ENCODE measurements at places on chromosomes 6 and 20. TPM values are rescaled to one million over a fixed set of nuclear protein-coding genes. Genes with fewer than 3 reads are reported as not detected.

DNA sequence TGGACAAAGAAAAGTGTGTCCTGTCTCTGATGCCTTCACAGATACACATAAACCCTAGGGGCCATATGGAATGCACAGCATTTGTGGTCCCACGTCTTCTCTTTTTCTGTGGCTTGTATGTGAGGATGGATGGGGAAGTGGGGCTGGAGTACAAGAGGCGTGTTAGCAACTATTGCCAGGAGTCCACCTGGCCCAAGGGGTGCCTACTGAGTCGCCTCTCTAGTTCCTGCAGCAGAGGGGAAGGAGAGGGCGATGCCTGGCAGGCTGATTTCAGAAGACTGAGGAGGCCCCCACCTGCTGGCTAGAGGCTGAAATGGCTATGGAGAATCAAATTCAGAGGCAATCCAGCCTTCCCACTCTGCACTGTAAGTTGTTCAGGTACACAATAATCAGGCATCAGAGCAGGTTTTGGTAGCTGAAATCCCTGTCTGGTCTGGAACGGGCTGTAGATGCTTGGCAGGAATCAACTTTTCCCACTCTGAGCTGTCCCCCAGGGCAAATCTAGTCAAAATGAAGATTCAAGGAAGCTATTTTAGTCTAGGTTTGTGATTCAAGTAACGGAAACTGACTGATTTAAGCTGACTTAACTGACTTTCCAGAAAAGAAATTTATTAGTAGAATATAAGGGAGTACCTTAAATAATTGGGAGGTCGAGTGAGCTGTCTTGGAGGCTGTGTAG, 14.9 kb upstream of the PPARD start:
- no peak overlapping the region for H3K4me3 ChIP-seq
- DNase-seq = peak; percentile 62
- H3K4me1 ChIP-seq = no peaks in the 10 kb centered on the region
- no peaks in the 10 kb centered on the region for H3K36me3 ChIP-seq
- H3K27ac ChIP-seq = no peak overlapping the region
- H3K27me3 ChIP-seq = no peaks in the 10 kb centered on the region

C6orf15 gene
- not detected for polyA plus RNA-seq

GRCh38 chr6:108575905-108576494, 15.3 kb downstream of the FOXO3 start:
- no peak overlapping the region for H3K4me3 ChIP-seq
- H3K36me3 ChIP-seq = no peaks in the 10 kb centered on the region
- H3K27ac ChIP-seq = no peak overlapping the region
- DNase-seq = no peak

DNA sequence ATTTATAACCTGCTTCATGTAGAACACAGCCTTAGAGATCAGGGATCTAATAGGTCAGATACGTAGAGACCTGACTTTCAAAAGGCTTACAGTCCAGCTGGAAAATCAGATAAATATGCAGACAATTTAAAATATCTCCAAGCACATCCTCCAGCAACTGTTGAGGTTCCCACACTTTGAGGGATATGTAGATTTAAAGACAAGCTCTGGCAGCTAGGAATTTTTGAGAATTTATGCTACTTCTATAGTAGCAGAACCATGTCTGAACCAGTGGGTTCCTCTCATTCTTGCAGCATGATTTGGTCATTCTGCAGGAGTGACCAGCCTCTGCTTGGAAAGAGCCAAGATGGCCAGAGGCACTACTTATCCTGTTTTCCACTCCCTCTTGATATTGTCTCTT, 60.5 kb downstream of the CYB5R4 start:
- no peaks in the 10 kb centered on the region for H3K4me1 ChIP-seq
- H3K4me3 ChIP-seq = no peak overlapping the region
- no peaks in the 10 kb centered on the region for H3K36me3 ChIP-seq
- no peaks in the 10 kb centered on the region for H3K27me3 ChIP-seq
- DNase-seq = no peak
- no peak overlapping the region for H3K27ac ChIP-seq

DNA sequence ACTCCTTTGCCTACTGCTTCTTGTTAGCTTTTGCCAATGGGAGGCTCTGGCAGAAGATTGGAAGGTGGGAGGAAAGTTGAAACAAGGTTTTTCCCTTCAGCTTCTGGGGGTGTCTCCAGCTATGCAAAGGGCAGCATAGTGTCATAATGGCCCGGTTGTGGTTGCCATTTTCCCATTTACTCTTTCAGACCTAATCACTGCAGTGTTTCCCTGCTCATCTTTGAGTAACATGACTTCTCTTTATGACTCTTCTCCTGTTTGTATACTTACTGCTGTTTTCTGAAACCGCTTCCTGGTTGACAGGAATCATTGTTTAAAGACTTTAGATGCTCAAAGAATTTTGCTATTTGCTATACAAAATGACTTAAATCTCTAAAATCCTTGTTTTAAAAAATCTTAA, 19.9 kb downstream of the NRN1 start:
- no peak overlapping the region for H3K27ac ChIP-seq
- H3K36me3 ChIP-seq = no peaks in the 10 kb centered on the region
- no peak overlapping the region for H3K4me3 ChIP-seq

EPPIN gene
- not detected for polyA plus RNA-seq

- no peak overlapping the region for H3K27ac ChIP-seq
- H3K4me3 ChIP-seq = no peak overlapping the region
- no peaks in the 10 kb centered on the region for H3K36me3 ChIP-seq
- no peaks in the 10 kb centered on the region for H3K4me1 ChIP-seq
- no peaks in the 10 kb centered on the region for H3K27me3 ChIP-seq
- no peak for DNase-seq
Measured at GRCh38 chr6:161523362-161523761, 249.5 kb upstream of the AGPAT4 start.

- DNase-seq = no peak
- no peaks in the 10 kb centered on the region for H3K27me3 ChIP-seq
- H3K36me3 ChIP-seq = no peaks in the 10 kb centered on the region
- H3K4me1 ChIP-seq = no peaks in the 10 kb centered on the region
- H3K4me3 ChIP-seq = no peak overlapping the region
Measured at GRCh38 chr20:47583551-47583950, 81.9 kb downstream of the NCOA3 start.

MMUT gene
- 22.5 TPM for polyA plus RNA-seq

DNA sequence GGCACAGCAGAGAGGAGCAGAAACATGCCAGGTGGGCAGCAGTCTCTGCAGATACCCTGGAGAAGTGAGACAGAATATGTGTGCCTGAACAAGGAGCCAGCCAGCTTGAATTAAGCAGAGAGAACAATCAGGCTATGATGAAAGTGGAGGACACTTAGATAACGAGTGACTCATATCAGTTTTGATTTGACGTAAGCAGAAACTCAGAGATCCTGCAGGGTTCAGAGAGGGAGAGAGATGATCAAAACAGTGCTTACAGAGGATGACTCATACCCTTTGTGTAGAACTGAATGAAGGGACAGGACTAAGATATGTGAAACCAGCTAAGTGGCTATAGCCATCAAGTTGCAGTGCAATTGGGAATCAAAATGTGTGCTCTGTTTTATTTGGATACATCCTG, 300.7 kb downstream of the TENT5A start:
- peak; percentile 84 for DNase-seq
- no peak overlapping the region for H3K27ac ChIP-seq
- no peaks in the 10 kb centered on the region for H3K36me3 ChIP-seq
- no peaks in the 10 kb centered on the region for H3K27me3 ChIP-seq

GRCh38 chr6:96150431-96150830, 134.7 kb downstream of the FUT9 start:
- no peak for DNase-seq
- H3K27me3 ChIP-seq = no peaks in the 10 kb centered on the region
- no peak overlapping the region for H3K4me3 ChIP-seq
- no peak overlapping the region for H3K27ac ChIP-seq
- no peaks in the 10 kb centered on the region for H3K4me1 ChIP-seq
- no peaks in the 10 kb centered on the region for H3K36me3 ChIP-seq

RSPO3 gene
- polyA plus RNA-seq = 0.85 TPM

DNA sequence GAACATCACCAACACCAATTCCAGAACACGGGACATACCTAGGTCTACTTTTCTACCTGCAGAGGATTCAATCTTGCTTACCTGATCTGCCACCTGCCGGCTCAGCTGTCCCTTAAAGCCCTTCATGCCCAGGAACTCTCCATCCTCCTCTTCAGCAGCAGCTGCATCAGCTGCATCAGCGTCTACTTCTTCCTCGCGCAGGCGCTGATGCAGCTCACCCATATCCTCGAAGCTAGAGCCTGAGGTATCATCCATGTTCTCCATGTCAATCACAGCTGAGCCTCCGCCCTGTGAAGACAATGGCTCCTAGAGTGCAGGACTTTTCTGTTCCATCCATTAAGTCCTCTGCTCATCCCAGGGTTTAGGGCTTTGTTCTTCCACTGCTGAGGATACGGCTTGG, 918 bp downstream of the YIPF3 start:
- H3K27me3 ChIP-seq = no peaks in the 10 kb centered on the region
- peak overlapping the region; percentile 94 for H3K4me3 ChIP-seq
- DNase-seq = no peak
- peaks cover 35% of the 10 kb centered on the region for H3K36me3 ChIP-seq
- H3K4me1 ChIP-seq = peaks cover 9% of the 10 kb centered on the region
- H3K27ac ChIP-seq = peak overlapping the region; percentile 86

- no peaks in the 10 kb centered on the region for H3K36me3 ChIP-seq
- DNase-seq = peak; percentile 51
- no peak overlapping the region for H3K4me3 ChIP-seq
- H3K27me3 ChIP-seq = no peaks in the 10 kb centered on the region
- no peaks in the 10 kb centered on the region for H3K4me1 ChIP-seq
Measured at GRCh38 chr6:112592159-112592558, 245.0 kb downstream of the RFPL4B start.

GRCh38 chr20:4889446-4889845, 111.9 kb downstream of the SLC23A2 start:
- no peak overlapping the region for H3K4me3 ChIP-seq
- H3K4me1 ChIP-seq = no peaks in the 10 kb centered on the region
- H3K27ac ChIP-seq = no peak overlapping the region
- DNase-seq = no peak
- no peaks in the 10 kb centered on the region for H3K27me3 ChIP-seq

GHRH gene
- not detected for polyA plus RNA-seq

- no peak overlapping the region for H3K4me3 ChIP-seq
- H3K27ac ChIP-seq = no peak overlapping the region
- no peaks in the 10 kb centered on the region for H3K27me3 ChIP-seq
- DNase-seq = no peak
- H3K36me3 ChIP-seq = no peaks in the 10 kb centered on the region
Measured at GRCh38 chr6:150639823-150640331, 40.2 kb downstream of the PLEKHG1 start.

WFDC10B gene
- not detected for polyA plus RNA-seq

- peak overlapping the region; percentile 70 for H3K27ac ChIP-seq
- no peak overlapping the region for H3K4me3 ChIP-seq
- no peaks in the 10 kb centered on the region for H3K27me3 ChIP-seq
- peaks cover 16% of the 10 kb centered on the region for H3K4me1 ChIP-seq
Measured at GRCh38 chr6:137894779-137895385, 27.8 kb downstream of the TNFAIP3 start.

- no peak for DNase-seq
- no peaks in the 10 kb centered on the region for H3K4me1 ChIP-seq
- H3K27ac ChIP-seq = no peak overlapping the region
- H3K27me3 ChIP-seq = no peaks in the 10 kb centered on the region
- H3K4me3 ChIP-seq = no peak overlapping the region
Measured at GRCh38 chr6:164188861-164189260, 774.3 kb downstream of the QKI start.

DNA sequence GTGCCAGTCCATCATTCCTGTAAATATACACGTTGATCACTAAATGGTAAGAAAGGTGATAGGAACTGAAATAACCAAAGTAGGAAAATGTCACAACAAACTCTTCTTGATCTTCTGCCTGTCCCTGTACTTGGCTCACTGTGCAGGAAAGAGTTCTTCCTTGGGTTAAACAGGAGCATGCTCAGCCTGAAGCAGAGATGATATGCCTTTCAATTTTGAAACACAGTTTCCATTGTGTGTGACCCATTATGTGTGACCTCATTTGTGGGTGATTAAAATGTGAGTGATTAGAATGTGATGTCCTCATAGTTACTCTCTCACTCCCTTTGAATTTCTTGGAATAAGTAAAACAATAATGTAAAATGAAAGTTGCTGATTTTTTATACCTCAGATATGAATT, 427.2 kb upstream of the AGPAT4 start:
- no peaks in the 10 kb centered on the region for H3K36me3 ChIP-seq
- H3K4me3 ChIP-seq = no peak overlapping the region
- H3K27me3 ChIP-seq = no peaks in the 10 kb centered on the region
- no peak for DNase-seq
- no peak overlapping the region for H3K27ac ChIP-seq

DNA sequence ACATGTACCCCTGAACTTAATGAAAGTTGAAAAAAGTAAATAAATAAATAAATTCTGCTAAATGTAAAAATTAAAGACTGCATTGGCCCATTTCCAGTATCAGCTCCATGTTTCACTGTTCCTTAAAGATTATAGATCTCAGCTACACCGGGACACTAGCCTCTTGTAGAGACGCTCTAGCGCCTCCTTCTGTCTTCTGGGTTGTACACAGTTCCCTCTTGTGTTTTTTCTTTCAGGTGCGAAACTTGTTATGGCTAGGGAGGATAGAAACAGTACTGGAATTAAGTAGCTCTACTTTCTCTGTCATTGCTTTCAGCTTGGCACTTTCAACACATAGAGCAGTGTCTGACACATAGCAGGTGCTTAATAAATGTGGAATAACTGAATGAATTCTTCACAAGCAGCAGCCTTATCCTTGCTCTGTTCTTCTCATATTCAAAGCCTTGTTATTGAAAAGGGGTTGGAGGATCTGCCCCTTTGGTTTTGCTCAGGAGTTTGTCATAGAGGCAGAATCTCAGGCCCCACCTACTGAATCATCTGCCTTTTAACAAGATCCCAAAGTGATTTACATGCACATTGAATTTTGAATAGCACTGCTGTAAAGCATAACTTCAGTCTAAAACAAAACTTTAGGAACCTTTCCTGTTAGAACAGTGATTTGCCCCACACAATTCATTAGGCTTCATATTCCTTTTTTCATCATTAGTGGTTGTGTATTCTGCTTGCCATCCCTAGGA, 92.3 kb downstream of the FIG4 start:
- H3K27ac ChIP-seq = no peak overlapping the region
- DNase-seq = no peak
- no peaks in the 10 kb centered on the region for H3K4me1 ChIP-seq
- H3K27me3 ChIP-seq = no peaks in the 10 kb centered on the region
- no peak overlapping the region for H3K4me3 ChIP-seq

LPA gene
- not detected for polyA plus RNA-seq

TRIM40 gene
- not detected for polyA plus RNA-seq

GRCh38 chr6:165873976-165874375, 210.9 kb upstream of the PDE10A start:
- DNase-seq = no peak
- no peak overlapping the region for H3K27ac ChIP-seq
- no peaks in the 10 kb centered on the region for H3K27me3 ChIP-seq
- no peaks in the 10 kb centered on the region for H3K4me1 ChIP-seq
- H3K36me3 ChIP-seq = no peaks in the 10 kb centered on the region

GRCh38 chr6:169976301-169977081, 225.1 kb downstream of the ERMARD start:
- no peaks in the 10 kb centered on the region for H3K27me3 ChIP-seq
- no peak overlapping the region for H3K27ac ChIP-seq
- DNase-seq = no peak
- H3K4me3 ChIP-seq = no peak overlapping the region
- H3K36me3 ChIP-seq = no peaks in the 10 kb centered on the region
- H3K4me1 ChIP-seq = no peaks in the 10 kb centered on the region

All from fibroblast of lung (primary cell).